Activated T-cell treated with anti-CD3 and anti-CD28 coated beads for 24 hours (primary cell): ENCODE measurements at places on chromosomes 4 and X.
A peak's percentile ranks its signal among the peaks of the same experiment; 100 is the strongest.

GRCh38 chr4:176189891-176190795 lies 5.2 kb downstream of the SPATA4 start:
- no peak for DNase-seq

DNA sequence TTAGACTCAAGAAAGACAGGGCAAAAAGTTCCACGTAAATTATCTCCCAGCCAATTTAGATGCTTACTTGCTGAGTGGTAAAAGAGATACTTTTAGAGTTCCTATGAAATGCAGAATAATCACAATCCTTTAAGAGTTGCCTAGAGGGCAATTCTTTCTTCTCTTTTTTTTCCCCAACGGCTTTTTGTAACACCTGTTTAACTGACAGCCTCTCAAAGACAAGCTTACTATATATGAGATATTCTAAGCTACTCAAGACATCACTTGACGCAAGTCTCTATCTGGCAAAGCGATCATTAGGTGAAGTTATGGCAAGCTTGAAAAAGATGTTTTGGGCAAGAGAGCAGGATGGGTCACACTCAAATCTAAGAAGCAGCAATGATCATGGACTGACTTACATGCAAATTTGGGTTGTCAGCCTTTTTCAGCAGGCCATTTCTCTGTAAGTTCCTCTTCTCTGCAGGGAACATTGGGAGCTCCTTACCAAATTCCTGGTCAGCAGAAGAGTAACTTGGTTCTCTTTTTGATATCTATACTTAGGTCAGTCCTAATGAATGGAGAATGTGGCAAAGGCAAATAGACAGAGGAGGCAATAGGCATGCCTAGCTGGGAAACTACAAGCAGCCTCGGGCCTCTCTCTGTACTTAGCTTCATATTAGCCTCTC lies 162.9 kb upstream of the FGF13 start:
- no peak for DNase-seq

DNA sequence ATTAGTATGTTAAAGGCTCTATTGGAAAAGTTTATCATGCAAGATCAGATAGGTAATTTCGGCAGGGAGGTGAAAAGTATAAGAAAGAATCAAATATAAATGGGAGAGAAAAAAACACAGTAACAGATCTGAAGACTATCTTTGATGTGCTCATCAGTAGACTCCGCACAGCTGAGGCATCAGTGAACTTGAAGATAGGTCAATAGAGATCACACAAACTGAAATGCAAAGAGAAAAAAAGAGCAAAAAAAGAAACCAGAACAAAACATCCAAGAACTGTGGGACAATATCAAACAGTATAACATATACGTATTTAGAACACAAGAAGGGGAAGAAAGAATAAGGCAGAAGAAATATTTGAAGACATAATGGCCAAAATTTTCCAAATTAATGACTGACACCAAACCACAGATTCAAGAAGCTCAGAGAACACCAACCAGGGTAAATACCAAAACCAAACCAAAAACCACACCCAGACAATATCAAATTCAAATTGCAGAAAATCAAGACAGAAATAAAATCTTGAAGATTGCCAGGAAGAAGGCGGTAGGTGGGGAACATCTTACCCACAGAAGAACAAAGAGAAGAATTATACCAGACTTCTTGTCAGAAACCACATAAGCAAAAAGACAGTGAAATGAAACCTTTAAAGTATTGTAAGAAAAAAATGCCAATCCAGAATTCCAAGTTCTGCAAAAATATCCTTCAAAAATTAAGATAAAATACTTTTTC lies 29.1 kb downstream of the PFKFB1 start:
- no peak for DNase-seq

DNA sequence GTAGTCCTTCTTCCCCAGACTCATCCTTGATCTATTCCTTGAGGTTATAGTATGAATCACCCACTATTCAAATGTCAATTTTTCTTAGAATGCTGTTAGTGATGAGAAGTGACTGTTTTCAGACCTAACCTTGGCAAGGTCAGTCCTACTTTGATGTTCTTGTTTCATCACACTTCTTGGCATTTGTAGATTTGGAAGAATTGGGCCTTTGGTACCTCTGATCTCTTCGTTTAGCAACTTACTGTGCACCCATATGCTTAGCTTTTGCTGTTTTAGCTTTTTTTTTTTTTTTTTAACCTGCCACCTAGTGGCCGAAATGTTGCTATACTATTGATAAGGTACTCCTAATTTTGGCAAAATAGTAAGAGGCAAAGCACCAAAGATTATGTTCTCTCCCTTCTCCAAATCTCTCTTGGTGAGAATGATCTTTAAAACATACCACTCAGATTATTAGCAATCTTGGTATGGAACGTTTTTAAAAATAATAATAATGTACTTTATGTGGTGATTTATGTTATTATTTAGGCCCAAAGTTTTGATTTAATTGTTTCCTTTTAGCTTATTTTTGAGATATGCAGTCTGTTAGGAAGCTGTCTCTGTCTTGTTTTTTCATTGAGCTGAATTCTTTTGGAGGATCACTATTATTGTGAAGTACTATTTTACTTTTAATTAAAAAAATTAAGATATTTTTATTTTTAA lies 16.6 kb downstream of the DCK start:
- DNase-seq: no peak

DNA sequence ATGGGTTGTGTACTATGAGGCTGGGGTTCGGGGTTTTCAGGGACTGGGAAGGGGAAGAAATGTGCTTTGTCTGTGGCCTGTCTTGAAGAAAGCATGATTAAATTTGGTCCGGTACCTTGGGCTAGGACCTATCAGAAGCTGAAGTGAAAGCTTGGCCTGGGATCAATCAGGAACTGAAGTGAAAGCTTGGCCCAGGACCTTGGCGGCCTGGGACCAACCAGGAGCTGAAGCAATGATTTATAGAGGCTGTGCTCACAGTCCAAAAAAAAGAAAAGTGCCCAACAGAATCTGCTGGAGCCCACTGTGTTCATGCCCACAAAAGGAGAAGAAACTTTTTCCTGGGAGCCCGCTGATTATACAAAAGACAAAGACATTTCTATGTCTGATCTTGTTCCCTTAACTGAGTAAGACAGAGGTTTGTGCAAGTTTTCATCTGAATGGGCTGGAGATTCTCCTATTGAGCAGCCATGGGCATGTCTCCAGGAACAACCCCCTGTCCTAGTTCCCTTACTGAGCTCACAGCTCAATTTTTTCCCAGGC lies 1427.9 kb downstream of the FAM133A start:
- DNase-seq: no peak

DNA sequence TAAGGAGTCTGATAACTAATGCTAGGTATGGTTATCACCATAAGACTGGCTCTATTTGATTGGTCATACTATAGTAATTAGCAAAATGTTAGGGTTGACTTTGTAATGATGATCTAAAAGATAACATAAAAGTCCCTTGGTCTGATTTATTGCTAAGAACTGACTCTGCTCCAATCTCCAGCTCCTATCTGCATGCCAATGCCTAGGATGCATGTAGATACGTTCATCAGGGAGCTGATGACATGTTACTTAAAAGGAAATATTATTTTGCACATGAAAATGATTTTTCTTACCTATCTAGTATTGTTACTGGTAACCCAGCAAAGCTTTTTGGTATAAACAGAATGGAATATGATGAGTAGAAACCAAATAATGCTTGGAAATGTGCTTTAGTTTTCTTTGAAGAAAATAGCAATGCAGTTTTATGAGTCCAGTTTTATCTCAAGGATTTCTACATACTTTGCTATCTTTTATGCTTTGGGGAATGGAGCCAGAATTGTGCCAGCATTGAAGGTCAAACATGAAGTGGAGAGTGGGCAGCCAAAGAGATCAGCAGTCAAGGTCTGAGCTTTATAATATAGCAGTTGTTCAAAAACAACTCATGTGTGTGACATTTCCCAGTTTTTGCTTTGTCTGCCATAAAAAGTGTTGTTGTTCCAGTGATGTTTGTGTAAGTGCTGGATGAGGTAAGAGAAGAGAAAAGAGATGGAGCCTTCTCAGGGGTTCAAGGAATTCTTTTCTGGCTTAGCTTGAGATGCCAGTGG lies 121.0 kb downstream of the ARHGAP24 start:
- DNase-seq: no peak

- no peak for DNase-seq
These were observed 222.8 kb downstream of the FRMPD4 start for GRCh38 chrX:12360986-12361598.

GRCh38 chr4:182862921-182863320 lies 54.3 kb downstream of the DCTD start:
- no peak for DNase-seq

DNA sequence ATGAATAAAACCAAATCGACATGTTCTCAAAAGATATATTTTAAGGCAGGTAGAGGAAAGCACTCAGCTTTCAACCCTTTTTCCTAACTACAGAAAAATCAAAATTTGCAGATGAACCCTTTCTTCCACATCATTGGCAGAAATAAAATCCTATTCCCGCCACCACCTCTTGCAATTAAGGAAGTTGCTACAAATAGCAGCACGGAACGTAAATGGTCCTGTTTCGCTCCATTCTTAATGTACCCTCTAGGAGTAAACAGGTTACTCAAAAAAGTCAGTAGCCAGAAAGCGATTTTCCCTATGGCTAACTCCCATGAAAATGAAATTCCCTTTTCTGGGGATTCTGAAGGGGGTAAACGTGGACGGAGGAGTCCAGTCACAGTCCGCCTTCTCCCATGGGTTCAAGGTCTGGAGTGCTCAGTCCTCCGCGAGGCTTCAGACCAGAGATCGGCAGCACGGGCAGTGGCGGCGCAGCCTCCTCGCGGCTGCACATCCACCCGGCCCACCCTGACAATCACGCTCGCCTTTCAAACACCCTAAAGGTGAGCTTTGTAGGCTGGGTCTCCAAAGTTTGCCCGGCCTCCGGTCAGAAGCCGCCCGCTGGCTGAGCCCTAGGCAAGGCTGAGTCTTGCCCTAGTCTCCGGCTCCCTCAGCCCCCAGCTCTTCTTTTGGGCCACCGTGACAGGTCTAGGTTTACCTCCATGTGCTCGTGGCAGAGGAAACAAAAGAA lies 1.8 kb downstream of the ATP11C start:
- DNase-seq: no peak

GRCh38 chrX:9249051-9249846 lies 215.3 kb upstream of the FAM9B start:
- DNase-seq: no peak

DNA sequence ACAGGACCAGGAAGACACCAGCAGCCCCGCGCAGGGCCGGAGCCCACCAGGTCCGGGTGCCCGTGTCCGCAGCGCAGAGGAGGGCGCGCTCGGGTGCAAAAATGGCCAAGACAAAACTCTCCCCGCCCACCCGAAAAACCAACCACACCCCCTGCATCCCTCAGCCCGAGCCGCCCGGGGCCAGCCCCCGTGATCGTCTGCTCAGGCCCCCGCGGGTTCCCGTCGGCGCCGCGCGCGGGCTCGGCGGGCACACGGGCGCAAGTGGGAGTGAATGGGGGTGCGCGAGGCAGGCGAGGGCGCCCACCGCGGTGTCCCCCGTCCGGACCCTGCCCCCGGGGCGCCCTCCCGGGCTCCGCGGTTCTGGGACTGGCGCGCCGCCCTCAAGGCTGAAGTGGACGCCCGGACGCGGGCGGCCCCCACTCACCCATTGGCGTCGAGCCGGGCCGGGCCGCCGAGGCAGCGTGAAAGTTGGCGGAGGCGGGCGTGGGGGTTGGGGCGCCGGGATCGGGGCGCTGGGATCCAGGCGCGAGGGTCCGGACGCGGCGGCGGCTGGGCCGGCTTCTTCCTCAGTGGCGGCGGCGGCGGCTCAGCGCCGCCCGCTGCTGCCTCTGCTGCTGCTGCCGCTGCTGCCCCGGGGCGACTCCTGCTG lies 393 bp downstream of the SH3KBP1 start:
- DNase-seq: no peak

GRCh38 chr4:77193511-77194102 lies 36.6 kb downstream of the CCNG2 start:
- DNase-seq: peak; percentile 65

- DNase-seq: no peak
These were observed 1021.9 kb upstream of the PRKX start for GRCh38 chrX:4735299-4735698.

- no peak for DNase-seq
These were observed 170.5 kb downstream of the SLC39A8 start for GRCh38 chr4:102174719-102175189.

GRCh38 chr4:36944232-36944631 lies 300.3 kb upstream of the NWD2 start:
- no peak for DNase-seq

DNA sequence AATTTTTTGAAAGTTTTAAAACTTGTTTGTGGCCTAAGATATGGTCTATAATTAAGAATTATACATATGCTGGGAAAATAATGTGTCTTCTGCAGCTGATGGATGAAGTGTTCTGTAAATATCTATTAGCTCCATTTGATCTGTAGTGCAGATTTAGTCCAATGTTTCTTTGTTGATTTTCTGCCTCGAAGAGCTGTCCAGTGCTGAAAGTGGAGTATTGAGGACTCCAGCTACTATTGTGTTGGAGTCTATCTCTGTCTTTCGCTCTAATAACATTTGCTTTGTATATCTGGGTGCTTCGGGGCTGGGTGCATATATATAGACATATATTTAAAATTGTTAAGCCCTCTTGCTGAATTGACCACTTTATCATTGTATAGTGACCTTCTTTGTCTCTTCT lies 2127.3 kb downstream of the PCDH7 start:
- DNase-seq: no peak
